ENCODE measurements at places on chromosomes 11 and 22.
A peak's percentile ranks its signal among the peaks of the same experiment; 100 is the strongest.

DNA sequence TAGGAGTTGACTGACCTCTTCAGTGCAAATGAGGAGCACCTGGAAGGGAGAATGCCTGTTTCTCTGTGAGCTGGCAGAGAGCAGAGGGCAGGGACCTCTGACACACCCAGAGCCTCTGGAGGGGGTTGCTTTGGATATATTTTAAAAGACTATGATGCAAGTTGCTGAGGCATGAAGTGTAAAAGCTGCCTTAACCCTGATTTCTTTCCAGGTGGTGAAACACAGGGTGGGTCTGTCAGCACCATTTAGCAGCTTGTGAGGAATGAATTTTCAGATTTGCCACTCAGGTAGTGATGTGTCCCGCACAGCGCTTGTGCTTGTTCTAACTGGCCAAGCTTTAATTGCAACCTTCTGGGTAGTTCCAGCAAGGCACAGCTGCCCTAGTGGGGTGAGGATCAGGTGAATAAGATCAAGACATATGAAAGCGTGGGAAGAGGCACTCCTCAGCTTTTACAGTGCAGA lies 90.2 kb downstream of the SWAP70 start:
- DNase-seq: no peak

DNA sequence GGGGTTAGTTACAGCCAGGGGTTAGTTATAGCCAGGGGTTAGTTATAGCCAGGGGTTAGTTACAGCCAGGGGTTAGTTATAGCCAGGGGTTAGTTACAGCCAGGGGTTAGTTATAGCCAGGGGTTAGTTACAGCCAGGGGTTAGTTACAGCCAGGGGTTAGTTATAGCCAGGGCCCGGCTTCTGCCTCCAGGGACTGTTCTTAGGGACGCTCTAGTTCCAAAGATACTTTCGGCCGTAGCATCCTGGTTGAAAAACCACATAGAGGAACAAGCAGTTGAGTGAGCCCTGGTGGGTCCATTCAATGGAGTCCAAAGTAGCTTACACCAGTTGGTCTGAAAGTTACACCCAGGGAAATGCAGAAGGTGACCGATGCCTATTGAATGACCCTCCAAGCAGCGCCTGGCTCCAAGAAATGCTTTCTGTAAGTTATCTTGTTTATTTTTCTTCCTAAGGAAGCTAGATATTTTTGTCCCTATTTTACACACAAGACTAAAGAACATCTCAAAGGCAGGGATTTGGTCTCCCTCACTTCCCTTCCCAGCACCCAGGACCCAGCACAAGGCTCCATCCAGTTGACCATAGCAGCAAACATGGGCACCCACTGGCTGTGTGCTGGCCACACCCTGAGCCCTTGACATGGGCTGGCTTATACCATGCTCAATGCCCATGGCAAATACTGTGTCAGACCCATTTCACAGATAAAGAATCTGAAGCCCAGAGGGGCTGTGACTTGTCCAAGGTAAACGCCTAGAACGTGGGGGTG lies 49.7 kb upstream of the SHISAL1 start:
- no peak for DNase-seq

GRCh38 chr11:81570669-81571068 lies 1163.0 kb downstream of the FAM181B start:
- no peak for DNase-seq

DNA sequence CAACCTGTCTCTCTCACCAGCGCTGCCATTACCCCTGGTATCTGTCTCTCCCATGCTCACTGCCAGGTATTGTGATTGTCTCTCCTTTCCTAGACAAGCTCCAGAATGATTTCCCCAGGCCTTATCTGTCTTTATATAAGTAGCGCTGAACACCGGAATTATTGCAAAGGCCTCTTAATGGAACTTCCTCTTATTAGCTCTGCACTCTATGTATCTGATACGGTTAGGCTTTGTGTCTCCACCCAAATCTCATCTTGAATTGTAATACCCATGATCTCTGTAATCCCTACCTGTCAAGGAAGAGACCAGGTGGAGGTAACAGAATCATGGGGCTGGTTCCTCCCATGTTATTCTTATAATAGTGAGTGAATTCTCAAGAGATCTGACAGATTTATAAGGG lies 39.3 kb downstream of the DDI1 start:
- no peak for DNase-seq

- no peak for DNase-seq
Measured at GRCh38 chr22:39628563-39629080, 58.1 kb downstream of the CACNA1I start.

- DNase-seq: no peak
Measured at GRCh38 chr22:49090853-49091135, 736.9 kb downstream of the BRD1 start.

- no peak for DNase-seq
Measured at GRCh38 chr22:30423301-30423958, 2.1 kb upstream of the MTFP1 start.

- no peak for DNase-seq
Measured at GRCh38 chr11:101835506-101836063, 79.2 kb upstream of the CEP126 start.

- no peak for DNase-seq
Measured at GRCh38 chr22:25996669-25997068, 172.6 kb upstream of the SEZ6L start.

DNA sequence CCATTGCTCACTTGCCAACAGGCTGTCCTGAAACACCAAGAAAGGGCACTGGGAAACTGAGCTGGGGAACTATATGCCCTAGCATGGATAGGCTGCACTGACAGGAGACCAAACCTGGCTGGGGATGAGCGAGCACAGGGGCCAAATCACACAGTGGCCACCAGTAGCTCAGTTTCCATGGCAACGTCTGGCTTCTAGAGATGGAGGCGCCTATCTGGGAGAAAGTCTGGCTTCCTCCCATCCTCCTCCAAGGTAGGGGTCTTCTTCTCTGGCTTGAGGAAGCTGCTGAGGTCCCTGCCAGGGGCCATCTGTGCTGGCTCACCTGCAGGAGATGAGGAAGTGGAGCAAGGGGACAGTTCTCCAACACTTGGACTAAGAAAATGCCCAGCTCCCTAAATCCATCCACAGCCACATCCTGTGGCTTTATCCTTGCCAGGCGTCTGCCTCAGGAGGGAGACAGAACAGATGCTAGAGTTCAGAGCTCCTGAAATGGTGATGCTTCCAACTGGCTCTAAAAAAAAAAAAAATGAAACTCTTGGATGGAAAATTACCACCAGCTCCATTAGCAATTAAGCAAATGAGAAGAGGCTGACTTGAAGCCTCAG lies 48.3 kb downstream of the SYT13 start:
- no peak for DNase-seq

GRCh38 chr11:119377112-119377901 lies 4.2 kb downstream of the USP2 start:
- DNase-seq: no peak

- no peak for DNase-seq
Measured at GRCh38 chr11:18332302-18332701, 9.9 kb downstream of the GTF2H1 start.

DNA sequence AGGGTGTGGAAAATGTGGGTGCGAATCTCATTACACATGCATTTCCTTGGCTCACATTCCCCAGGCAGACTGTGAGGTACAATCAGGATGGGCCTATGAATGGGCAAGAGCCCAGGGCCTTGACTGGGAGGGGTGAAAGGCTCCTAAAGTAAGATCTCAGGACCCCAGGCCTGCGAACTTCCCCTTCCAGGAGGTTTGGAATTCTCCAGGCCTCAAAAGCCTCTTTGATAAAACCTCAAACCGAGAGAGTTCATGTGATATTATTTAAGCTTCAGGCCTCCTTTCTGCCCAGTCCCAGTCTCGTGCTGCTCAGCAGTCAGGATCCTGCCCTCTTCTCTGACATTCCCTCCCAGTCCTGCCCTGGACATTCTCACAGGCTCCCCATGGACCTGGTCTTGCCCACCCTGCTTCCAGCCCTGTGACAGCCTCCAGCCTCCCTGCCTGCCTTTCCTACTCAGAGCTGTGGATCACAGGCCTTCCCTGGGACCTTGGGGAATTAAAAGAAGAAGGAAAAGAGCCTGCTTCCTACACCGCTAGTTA lies 37.3 kb upstream of the TEAD1 start:
- no peak for DNase-seq

- no peak for DNase-seq
Measured at GRCh38 chr11:133749841-133750240, 95.5 kb downstream of the SPATA19 start.

GRCh38 chr11:59224351-59224928 lies 11.7 kb upstream of the MPEG1 start:
- DNase-seq: peak; percentile 12

DNA sequence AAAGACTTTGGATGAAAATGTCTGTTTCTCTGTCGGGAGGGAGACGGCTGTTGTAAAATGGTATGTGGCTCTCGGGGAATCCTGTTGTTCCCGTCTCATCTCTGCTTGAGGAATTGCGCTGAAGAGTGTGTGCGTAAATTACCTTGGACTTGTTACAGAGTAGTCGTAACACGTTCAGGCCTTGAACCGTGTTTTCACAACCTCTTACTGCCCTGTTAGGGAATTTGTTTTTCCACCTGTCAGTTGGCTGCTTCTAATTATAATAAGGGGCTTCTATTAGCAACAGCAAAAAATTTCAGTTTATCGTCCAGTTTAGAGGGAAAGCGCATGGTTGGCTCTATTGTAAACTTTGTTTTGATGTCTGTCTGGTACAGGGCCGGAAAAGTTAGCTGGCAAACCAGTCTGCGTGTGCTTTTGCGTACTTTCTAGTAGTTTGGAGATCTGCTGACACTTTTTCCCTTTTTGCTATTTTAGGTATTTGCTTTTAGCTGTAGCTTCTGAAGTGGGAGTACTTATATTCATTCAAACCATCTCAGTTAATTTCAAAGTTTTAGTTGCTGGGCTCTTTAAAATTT lies 1.5 kb downstream of the HIPK3 start:
- no peak for DNase-seq

DNA sequence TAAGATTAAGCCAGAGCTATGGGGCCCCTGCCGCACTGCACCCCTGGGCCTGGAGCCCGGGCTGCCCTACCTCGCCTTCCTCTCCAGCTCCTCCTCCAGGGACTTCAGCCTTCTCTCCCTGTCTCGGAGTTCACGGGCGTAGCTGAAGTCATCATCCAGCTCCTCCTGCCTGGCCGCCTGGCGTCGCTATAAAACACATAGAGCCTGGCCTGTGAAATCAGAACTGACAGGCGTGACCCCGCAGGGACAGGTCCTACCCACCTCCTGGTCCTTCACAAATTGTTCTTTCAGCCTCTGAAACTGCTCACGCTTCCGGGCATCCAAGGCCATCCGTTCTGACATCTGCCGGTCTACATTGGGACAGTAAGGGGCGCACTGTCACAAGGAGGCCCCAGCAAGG lies 20.8 kb downstream of the TUBGCP6 start:
- no peak for DNase-seq

DNA sequence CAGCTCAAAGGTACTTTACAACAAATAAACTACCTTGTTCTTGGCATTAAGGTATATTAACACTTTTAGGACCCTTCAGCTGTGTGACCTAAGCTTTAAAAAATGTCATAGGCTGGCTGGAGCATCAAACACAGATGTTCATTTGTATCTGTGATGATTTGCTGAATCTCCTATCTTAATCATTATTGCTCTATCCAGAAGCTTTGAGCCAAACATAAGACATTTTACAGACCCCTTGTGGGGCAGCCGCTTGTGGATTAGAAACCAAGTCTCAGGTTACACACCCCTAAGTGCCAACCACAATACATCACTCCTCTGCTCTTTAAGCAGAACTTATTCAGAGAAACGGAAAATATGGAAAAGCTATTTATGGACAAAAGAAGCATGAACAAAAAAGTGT lies 394.2 kb upstream of the CCDC90B start:
- DNase-seq: no peak

DNA sequence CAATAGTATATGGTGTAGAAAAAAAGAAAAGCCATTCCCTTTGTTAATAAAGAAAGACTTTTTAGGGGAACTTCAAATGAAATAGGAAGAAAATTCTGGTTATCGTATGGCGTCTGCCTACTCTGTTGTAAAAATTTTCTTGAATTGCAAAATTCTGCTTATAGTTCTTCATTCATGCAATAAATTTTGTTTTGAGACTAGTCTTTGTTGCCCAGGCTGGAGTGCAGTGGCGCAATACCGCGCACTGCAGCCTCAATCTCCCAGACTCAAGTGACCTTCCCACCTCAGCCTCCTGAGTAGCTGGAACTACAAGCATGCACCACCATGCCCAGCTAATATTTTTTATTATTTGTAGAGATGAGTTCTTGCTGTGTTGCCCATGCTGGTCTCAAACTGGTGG lies 5.8 kb downstream of the DDIAS start:
- DNase-seq: no peak

DNA sequence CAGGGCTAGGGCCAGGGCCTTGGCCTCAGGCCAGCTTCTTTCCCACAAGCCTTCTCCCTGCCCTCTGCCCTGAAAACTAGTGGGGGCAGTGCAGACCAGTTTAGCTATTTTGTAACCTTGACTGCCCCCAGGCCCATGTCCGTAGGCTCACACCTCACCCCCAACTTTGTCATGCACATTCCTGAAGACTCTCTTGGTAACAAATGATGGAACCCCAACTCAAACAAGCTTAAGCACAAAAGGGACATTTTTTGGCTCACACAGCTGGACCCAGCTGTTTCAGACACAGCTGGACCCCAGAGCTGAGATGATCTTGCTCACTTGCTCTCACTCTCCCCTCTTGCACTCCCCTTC lies 46.6 kb downstream of the KCNQ1OT1 start:
- DNase-seq: no peak

DNA sequence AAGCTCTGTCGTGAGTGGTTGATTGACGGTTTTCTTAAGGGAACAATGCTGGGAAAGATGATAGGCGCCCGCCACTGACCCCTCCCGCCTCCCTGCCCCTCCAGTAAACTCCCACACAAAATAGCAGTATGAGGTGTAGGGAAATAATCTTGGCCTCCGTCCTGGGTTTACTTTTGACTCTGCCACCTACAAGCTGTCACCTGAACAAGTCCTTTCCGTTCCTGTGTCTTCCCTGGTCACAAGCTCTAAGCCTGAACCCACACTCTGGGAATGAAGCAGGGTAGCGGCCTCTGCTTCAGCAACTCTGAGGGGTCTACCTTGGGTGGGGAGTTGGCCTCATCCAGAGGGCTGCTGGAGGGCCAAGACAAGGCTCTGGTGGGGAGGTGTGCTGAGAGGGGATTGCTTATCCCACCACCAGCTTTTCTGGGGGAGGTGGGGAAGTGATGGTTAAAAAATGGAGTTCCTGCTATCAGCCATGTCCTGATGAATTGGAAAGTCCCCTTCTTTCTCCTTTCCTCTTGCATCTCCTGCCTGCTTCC lies 87.8 kb downstream of the CEP164 start:
- DNase-seq: no peak

DNA sequence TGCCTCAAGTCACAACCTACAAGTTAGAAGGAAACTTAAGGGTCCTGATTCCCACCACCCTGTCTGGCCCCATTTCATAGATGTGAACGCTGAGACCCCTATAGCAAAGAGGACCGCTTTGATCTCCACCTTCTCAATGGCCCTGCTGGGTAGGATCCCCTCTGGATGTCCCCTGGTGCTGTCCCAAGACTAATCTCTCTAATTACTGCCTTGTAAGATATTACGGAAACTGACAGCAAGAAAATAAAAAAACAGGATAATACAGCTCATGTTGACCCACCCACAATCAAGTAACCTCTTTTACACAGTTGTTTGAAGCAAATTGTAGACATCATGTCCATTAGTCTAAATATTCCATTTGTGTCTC lies 20.9 kb downstream of the IGLL5 start:
- no peak for DNase-seq

Measured in AG08395 (cell line).